ENCODE measurements at places on chromosomes 12 and 14. TPM values are rescaled to one million over a fixed set of nuclear protein-coding genes. Genes with fewer than 3 reads are reported as not detected.

Gene ABHD12B
- not detected for total RNA-seq

Gene AACS
- total RNA-seq, result 12.8 TPM

Gene KLHL42
- total RNA-seq, result 121 TPM

Gene MYF6
- total RNA-seq, result not detected

Gene AQP2
- total RNA-seq, result 0.12 TPM

DNA sequence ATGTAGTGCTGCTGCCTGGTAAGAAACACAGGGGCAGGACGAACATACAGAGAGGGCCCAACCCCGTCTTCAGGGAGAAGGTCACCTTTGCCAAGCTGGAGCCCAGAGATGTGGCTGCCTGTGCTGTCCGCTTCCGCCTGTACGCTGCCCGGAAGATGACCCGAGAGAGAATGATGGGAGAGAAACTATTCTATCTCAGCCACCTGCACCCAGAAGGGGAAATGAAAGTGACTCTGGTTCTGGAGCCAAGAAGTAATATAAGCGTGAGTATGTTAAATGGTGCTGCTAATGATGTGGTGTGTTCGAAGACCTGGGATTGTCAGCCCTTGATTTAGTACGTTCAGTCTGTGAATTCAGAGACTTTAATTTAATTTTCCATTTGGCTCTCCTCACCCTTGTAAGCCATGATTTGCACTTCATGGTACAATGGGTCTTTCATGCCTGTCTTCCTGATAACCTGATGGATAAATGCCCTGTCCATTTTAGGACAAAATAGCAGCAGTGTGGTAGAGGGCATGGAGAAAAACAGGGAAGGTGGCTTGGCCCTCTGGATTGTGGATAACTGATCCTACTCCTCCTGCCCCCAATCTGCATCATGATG, 318.9 kb downstream of the SNAPC1 start:
- ATAC-seq, result no peak

DNA sequence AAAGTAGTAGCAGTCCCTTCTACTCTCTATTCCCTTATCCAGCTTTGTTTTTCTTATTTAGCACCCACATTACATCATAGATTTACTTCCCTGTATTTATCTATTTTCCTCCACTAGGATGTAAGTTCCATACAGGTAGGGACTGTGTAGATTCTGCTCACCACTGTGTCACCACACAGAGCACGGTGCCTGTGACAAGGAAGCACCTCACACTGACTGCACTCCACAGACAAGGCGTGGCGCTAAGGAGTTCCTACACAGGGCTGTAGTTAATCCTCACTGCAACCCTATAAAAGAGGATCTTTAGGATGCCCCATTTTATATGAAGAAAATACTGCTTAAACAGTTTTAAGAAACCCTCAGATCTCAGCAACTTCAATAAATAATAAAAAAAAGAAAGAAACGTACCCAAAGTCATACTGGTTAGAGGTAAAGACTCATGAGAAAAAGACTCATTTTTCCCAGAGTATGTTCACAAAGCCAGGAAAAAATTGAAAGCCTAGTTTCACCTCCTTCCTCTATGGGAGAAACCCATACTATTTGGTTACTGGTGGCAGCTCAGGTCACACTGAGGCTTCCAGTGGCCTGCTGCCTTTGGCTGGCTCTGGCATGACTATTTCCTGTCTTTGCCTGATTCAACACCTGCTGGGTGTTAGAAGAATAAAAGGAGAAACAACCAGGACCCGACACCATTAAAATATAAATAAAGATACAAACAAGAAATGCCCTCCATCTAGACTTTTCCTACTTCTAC, 36.9 kb downstream of the RAD9B start:
- ATAC-seq, result no peak

- ATAC-seq, result no peak
Measured at GRCh38 chr14:65062096-65063075, 39.9 kb downstream of the MAX start.

Data from gastroesophageal sphincter (tissue), 4 donors.